ENCODE measurements at places on chromosomes 7 and 10.

GRCh38 chr7:27705200-27705594, 34.8 kb upstream of the TAX1BP1 start:
- DNase-seq: no peak

DNA sequence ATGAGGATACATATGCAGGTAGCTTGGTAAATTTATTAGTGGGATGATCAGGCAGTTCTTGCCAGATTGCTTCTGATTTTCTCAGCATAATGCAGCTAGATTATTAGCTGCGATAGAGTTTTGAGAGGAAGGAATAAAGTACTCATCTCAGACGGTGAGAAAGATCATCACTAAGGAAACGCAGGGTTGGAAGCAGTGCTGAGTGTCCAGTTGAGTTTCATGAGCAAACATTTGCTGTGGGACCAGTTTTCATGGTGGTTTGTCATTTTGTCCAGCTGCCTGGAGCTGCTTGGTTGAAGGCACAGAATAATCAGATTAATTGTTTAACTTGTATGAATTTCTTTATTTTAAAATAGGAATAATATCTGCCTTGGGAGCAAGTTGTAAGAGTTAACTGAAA, 33.1 kb downstream of the RAB18 start:
- DNase-seq: no peak

GRCh38 chr10:129850316-129850715, 113.8 kb downstream of the EBF3 start:
- DNase-seq: no peak

- peak; percentile 61 for DNase-seq
Observed at GRCh38 chr10:72335394-72336258, 19.1 kb downstream of the DNAJB12 start.

- no peak for DNase-seq
Observed at GRCh38 chr7:39624935-39625694, 1.7 kb downstream of the RALA start.

- no peak for DNase-seq
Observed at GRCh38 chr10:130336617-130337304, 200.6 kb downstream of the GLRX3 start.

- DNase-seq: no peak
Observed at GRCh38 chr7:140390466-140391190, 7.7 kb downstream of the SLC37A3 start.

GRCh38 chr7:42068554-42069280, 168.3 kb downstream of the GLI3 start:
- no peak for DNase-seq

- no peak for DNase-seq
Observed at GRCh38 chr10:123560301-123561140, 105.6 kb upstream of the GPR26 start.

DNA sequence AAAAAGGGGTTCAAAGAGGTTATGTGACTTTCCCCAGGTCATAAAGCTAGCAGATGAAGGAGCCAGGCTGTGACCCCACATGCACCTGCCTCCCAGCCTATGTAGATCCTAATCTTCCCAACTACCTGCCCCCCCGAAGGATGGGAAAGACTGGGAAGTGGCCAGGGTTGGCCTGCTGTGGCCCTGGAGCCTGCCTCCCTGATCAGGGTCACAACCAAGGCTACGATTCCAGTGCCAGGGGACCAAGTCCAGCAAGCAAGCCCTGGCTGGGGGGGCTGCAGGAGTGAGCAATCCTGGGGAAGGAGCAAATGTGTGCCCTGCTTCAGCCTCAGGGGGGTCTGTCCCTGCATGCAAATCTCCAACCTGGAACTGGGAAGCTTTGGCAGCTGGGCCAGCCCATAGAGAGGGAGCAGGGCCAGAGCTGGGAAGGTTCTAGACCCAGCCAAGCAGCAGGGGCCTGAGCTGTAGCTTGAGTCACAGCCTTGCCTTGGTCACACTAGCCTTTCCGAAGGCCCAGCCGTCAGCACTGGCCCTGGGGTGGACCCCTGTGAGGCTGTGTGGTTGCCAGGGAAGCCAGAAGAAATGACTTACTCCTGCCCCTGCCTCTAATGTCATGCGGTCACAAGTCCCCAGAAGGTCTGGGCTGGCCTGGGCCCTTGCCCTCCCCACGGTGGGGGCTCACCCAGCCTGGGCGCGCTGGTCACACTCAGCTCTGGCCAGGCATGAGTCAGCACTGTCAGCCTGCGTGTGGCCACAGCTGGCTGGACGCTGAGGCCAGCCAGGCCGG, 96.4 kb upstream of the ZMIZ1 start:
- DNase-seq: no peak

GRCh38 chr7:44101966-44102845, 1.9 kb upstream of the AEBP1 start:
- no peak for DNase-seq

DNA sequence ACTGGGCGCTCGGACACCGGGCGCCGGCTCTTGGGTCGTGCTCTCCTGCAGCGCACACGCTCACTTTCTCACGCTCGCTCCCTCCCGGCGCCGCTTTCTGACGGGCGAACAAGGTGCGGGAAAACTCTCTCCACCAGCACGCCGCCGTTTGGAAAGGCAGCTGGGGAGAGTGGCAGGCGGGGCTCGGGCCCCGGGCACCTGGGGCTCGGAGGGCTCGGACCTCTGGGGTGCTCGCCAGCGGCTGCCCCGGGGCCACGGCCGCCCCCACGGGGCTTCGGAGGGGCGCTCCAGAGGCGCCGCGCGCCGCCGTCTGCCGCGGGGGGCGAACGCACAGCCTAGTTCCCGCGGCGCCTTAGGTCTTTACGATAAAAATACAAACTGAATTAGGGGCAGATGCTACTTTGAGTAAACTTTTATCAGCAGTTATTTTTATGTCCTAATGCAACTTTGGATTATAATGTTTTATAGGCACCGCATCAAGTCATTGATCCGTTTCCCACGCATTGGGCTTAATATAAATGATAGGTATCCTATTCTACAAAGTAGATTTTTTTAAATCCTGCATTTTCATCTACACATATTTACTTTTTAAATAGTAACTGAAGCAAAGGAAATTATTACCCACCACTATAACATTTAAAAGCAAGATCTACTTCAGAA, 535 bp upstream of the EPC1 start:
- DNase-seq: no peak

DNA sequence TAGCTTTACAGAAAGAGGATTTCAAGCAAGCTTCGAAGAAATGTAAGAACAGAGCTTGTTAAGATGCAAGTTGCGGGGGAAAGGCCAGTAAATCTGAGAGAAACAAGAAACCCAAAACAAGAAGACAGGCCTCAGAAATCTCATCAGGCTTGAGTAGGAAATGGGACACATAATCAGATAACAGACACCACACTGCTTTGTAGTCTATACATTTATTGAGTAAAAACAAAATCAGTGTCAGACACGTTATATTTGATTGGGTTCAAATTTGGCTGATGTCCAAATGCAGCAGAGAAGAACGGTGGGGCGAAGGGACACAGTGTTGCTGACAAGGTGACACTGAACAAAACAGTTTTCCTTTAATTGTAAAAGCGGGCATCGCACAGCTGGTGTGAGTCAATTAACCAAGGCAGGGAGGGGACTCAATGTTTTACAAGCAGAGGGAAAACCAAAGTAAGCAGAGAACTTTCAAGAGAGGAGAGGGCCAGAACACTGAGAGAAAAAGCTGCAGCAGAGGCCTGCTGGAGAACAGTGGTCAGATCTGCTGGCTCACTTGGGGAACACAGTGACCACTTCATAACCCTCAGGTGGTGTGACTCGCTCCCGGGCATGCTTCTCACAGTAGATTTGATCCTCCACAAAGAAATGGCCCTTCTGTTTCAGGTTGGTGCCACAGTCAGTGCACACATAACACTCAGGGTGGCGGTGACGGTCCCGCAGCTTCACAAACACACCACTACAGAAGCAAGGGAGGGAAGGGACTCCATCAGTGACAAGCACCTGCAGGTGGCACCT, 43.5 kb downstream of the ACSM6 start:
- DNase-seq: no peak

GRCh38 chr10:79310911-79311573, 36.2 kb upstream of the PPIF start:
- DNase-seq: no peak

GRCh38 chr7:37176079-37176478, 272.6 kb downstream of the ELMO1 start:
- DNase-seq: no peak

DNA sequence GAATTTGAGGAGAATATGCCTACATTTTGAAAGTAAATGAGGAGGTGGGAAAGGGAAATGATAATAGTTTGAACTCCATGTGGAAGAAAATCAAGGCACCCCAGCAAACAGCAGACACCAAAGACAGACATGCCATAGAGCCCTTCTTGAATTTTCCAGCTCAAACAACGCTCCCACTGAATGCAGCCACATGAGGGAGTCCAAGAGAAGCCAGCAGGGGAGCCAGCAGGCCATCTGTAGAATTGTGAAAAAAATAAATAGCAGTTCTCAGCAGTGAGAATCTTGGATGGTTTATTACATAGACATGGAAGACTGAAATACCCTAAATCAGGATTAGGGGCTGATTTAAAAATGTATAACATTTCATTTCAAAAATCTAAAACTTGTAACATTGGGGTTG, 1567.3 kb upstream of the LRRTM3 start:
- no peak for DNase-seq

DNA sequence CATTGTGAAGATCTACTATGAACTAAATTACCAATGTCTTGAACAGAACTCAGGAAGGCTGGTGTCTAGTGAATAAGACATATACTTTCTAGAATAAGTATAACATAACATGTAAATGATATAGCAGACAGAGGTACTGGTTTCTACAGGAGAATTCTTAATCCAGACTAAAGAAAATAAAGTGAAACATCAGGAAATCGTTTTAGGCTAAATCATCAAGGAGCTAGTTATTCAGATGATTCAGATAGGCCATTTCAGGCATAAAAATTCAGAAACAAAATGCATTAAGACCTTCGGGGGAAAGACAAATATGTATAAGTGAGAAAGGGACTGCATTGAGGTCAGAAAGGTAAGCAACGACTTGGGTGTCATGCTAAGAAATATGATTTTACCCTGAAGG, 170.6 kb downstream of the LRRN3 start:
- DNase-seq: no peak

DNA sequence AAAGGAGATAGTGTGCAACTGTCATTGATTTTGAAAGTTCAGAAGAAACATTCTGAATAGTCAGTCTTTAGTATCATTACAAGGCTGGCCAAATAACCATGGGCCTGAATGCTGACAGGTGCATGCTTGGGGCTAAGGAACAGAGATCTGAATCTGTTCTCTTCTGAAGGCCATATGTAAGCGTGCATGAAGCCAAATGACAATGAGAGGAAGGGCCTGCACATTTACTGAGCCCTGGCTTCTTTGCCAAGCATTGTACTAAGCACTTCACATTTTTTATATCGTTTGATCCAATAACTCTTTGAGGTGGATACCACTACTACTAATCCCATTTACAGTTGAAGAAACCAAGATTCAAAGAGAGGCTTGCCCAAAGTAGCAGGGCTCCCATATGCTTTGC, 22.5 kb upstream of the TIAL1 start:
- DNase-seq: no peak

GRCh38 chr7:64892116-64892515, 11.0 kb upstream of the ZNF273 start:
- DNase-seq: no peak

DNA sequence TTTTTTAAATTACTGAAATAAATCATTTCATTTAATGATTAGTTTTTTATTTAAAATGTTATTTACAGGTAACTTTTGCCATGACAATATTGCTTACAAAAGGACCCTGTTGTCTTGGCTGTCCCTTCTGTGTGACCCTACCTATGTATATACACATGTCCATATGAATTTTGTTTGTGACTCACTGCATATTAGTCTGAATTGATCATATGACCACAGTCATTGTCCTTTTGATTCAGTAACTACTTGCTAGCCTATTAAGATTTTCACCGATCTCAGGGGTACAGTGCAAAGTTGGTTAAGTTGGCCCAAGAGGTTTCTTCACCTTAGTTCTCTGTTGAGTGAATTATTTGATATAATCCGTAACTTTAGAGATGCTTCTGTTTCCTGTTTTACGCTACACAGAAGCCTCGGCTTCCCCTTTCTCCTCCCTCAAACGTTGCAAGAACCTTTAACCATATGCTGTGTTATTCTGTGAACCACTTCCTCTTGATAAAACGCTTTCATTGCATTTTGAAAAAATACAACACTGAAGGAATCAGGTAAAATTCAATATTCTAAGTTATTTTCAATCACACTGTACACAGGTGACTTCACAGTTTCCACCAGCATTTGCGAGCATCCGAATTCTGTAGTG, 43.9 kb downstream of the APBB1IP start:
- DNase-seq: peak; percentile 77

- DNase-seq: peak; percentile 58
Observed at GRCh38 chr10:12214763-12215218, 18.8 kb downstream of the CDC123 start.

- no peak for DNase-seq
Observed at GRCh38 chr7:19715499-19715898, 6.7 kb upstream of the POLR1F start.

GRCh38 chr7:143085109-143085508, 33.0 kb downstream of the OR6V1 start:
- no peak for DNase-seq

GRCh38 chr7:130037703-130038102, 13.5 kb downstream of the ZC3HC1 start:
- DNase-seq: no peak

GRCh38 chr10:8726779-8727084, 672.2 kb downstream of the GATA3 start:
- DNase-seq: no peak

- no peak for DNase-seq
Observed at GRCh38 chr7:46157404-46157803, 236.3 kb upstream of the IGFBP3 start.

DNA sequence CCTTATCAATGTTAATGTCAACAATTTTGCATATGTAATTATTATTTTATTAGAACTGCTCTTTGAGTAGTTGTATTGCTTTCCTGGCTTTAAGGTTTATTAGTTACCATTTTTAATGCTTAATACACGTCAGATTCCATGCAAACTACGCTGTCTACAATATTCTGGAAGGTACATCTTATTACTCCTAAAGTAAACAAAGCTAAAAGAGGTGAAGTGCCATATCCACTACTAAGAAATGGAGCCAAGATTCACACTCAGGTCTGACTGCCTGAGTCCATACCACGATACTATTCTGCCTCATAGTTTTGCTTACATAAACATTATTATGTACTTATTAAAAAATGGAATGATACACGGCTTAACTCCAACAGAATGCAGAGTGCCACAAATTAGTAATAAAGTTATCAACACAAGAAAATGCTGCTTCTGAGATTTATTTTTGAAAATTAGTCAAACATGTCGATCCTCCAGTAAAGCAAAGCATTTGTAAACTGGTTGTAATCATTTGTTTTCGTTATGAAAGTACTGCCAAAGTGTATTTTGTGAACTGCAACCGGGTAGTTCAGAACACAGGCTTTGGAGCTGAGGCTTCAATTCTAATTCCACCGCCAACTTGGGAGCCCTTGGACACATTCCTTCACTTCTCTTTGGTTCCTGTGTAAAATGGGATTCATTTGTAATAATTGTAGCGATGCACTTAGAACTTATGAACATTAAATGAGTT, 1.1 kb upstream of the DMTF1 start:
- DNase-seq: no peak

All from CD4-positive, alpha-beta T cell treated with Interleukin-21 for 1 hour (primary cell).